Epithelial cell of prostate (primary cell): ENCODE measurements at places on chromosomes 1 and 21.

DNA sequence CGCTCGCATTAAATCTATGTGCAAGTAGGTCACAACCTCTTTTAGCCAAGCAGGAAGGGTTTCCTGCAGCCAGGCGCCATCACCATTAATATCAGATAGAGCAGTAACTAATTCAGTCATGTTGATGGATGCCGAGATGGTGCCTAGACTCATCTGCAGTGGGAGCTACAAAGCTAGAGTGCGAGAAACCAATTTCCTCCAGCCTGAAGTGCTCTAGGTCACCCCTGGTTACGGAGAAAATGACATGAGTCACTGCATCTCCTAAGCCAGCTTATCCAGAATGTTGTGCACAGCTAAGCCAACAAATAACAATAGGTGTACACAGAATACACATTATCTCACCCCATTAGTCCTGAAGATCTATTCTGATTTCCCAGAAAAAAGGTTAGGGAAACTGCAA lies 36.0 kb downstream of the OVAAL start:
- DNase-seq = no peak

GRCh38 chr1:109502364-109502851 lies 7.1 kb downstream of the AMIGO1 start:
- DNase-seq = no peak

GRCh38 chr1:79694241-79694640 lies 687.7 kb upstream of the ADGRL4 start:
- no peak for DNase-seq

DNA sequence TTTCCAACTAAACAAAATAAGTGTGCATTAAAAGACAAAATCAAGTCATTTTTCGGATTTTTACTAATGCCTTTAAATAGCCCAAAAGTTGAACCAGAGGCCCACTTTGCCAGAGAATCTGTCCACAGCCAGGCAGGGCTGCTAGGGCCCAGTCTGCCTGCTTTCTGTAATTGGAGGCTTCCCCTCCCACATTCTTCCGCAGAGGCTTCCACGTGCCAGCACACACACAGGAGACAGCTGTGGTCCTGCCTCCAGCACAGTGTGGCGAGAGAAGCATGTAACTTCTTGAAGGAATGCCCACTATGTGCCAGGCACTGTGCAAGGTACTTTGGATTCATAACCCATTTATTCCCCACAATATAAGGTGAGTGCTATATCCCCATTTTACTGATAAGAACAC lies 11.3 kb upstream of the PDZK1IP1 start:
- DNase-seq = no peak

DNA sequence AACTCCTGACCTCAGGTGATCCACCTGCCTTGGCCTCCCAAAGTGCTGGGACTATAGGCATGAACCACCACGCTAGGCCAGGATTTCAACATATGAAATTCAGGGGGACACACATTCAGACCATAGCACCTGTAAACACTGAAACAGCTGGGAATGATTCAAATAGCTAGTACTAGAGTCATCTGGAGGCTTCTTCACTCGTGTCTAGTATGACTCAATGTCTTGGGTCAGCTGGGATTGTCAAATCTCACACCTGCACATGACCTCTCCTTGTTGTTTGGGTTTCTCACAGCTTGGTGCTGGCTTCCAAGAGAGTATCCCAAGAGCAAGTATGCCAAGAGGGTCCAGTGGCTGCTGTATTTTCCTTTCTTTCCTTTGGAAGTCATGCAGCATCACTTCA lies 75.1 kb downstream of the PGM1 start:
- DNase-seq = no peak

DNA sequence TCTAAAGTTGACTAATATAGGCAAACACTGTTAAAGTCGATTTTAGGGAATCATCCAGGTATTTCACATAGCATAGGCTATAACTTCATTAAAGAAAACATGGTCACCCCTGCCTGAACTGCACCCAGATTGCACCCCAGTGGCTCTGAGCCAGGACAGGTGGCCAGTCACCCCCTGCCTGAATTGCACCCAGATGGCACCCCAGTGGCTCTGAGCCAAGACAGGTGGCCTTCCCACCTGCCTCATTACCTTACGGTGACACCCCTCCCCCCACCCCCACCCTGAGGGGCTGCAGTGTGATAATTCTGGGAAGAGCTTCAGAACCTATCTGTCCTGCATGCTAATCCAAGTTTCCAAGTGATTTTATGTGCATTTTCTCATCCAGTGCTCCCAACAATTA lies 78.9 kb downstream of the DSCAM start:
- DNase-seq = no peak

GRCh38 chr1:203871114-203871880 lies 9.9 kb downstream of the SNRPE start:
- DNase-seq = peak; percentile 8
